ENCODE measurements at places on chromosomes 4 and X.

GRCh38 chrX:2828344-2828958 lies at the start of gene GYG2:
Gene GYG2 (plus strand): TSS chrX:2828930. CDS start chrX:2830189, 1,259 bp downstream.
- DNase-seq: no peak

DNA sequence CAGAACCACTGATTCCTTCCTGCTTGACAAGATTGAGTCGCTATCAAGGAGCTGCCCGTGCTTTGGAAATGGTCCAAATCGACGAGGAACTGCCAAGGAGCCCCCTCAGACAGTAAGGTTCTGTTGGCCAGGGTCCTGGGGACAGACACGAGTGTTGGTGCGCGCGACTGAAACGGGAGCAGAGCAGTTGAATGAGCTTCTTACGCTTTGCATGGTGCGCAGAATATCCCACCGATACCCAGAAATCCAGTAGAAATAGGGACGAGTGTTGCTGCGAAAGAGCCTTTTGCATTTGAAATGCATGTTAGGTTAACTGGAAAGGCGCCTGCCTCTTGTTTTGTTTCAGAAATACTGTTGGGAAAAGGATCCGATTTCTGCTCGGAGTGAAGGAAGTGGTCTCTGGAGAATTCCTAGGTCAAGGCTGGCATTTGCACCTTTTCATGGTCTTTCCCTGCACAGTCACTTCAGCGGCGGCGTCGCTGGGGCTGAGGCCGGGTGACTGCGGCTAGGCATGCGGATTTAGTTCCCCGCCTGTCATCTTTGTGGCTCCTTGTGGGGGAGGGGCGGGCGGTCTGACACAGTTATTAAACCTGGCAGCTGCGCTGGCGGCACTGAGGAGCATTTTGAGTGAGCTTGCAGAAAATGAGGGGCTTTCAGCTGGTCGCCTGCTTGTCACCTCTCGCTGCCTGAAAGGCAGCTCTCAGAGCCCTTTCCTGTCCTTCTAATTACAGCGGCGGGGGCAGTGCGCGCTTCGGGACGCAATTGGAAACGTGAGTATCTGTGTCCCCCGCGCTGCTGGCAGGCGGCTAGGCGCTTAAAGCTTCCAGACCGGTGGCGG lies 51.5 kb upstream of the TRIM2 start:
- DNase-seq: peak; percentile 58

- DNase-seq: no peak
These were observed 1.5 kb downstream of the FHDC1 start for GRCh38 chr4:152937336-152938236.

- DNase-seq: no peak
These were observed 28.9 kb downstream of the CPEB2 start for GRCh38 chr4:15031197-15031596.

DNA sequence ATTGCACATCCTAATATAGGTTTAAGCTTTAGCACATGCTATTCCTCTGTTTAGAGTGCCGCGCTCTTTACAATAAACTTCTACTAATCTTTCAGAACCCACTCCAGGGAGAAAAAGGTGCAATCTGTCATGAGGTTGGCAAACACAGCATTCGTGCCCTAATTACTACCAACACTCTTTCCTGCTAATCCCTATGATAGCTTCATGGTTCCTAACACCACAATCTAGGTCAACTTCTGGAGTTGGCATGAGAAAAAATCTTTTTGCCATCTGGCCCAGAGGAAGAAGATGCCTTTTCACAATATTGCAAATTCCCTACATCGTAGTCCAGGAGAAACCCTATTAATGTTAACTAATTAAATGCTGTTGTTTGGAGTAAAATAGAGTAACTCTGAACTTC lies 39.6 kb downstream of the TMA16 start:
- DNase-seq: no peak

- DNase-seq: no peak
These were observed 388.4 kb upstream of the RASGEF1B start for GRCh38 chr4:81860111-81860510.

- DNase-seq: no peak
These were observed 53.5 kb upstream of the IL21 start for GRCh38 chr4:122674371-122674770.

DNA sequence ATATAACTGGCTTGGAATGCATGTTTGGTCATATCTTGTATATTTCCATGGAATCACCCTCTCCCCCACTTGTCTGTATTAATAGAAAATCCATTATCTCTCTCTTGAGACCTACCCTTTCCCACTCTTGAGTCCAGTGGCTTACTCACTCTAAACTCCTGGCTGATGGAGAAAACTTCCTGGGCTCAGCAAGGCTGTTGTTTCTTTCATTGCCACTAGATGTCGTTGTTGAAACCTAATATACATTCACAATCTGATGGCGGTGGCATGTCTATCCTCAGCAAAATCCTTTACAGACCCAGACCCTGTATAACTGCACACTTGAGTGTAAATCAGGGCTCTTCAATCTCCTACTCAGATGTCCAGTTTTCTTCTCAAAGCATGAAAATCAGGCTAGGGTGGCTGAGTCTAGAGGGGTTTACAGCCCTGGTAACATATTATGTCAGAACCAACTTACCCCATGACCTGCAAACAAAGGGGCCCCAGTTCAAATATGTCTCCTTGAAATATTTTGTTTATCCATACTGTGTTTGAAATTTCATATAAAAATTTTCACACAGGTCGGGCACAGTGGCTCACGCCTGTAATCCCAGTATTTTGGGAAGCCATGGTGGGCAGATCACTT lies 70.0 kb upstream of the FAM241A start:
- peak; percentile 55 for DNase-seq

DNA sequence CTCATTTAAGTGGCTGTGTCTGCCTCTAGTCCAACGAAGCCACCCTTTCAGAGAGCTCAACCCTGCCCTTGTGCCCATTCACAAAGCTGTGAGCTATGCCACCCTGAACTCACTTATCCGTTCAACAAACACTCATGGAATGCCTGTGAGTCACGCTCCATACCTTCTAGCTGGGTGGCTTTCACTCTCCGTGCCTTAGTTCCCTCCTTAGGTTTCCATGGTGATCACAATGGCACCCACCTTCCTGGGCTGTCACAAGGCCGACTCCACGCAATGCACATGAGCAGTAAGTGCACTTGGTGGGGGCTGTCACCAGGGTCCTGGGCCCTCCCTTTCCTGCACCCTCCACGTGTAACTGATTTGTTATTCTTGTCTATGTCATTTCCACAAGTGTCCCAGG lies 37.2 kb upstream of the PPP2R2C start:
- DNase-seq: no peak

GRCh38 chr4:22030307-22030706 lies 81.7 kb upstream of the KCNIP4 start:
- DNase-seq: no peak
